ENCODE measurements at places on chromosomes 4 and X. TPM values are rescaled to one million over a fixed set of nuclear protein-coding genes. Genes with fewer than 3 reads are reported as not detected.

DNA sequence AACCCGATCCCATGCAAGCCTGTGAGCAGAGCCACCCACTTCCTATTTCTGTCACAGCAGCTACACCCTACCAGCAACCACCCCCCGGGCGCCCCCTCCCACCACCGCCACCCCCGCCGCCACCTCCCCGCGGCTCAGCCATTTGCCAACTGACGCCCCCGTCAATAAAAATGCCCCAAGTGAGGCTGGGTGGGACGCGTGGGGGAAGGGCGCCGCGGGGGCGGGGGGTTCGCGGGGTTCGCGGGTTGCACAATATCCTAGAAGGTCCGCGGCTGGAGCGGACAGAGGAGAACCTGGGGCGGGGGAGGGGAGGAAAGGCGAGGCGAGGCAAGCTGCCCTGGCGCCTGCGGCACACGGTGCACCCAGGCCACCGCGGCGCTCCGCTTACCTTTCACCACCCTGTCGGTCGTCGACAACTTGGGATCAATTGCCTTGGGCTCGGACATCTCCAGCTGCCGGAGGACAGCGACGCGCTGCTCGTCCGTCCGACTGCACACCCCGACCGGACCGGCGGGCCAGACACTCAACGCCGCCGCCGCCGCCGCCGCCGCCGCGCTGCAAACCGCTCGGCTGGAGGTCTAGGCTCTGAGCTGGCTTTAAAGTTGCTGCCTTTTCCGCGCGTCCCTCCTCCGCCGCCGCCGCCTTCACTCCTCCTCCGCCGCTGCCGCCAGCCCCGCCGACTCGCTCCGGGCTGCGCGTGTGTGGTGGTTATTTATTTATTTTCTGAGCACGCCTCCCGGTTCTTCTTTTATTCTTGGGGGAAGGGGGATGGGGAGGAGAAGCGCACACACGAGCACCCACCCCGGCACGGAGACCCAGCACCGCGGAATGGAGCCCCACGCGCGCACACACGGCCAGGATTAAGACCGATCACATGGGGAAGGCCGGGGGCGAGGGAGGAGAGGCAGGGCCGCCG lies 717 bp downstream of the PPP3CA start:
- DNase-seq, result peak; percentile 60

- no peak for DNase-seq
These were observed 6.5 kb upstream of the STBD1 start for GRCh38 chr4:76300012-76300411.

The ERAS gene
- total RNA-seq, result 0.31 TPM

The MND1 gene
- 27.9 TPM for total RNA-seq

DNA sequence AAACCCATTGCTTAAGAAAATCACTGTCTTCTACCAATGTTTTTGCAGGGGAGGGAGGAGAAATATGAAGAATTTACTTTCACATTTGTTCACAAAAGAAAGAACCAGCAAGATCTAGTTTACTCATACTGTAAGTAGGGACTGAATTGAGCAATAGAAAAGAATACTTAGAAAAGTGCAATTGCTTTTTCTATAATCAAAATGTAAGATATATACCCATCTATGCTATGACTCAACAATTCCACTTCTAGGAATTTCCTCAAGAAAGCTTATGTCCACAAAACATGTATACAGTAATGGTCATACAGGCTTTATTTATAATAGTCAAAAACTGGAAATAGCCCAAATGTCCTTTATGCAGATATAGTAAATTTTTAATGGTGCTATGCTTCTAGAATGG lies 196.4 kb downstream of the LRBA start:
- no peak for DNase-seq

The ITGB1BP2 gene
- 7.8 TPM for total RNA-seq

GRCh38 chr4:99157478-99157935 lies 13.4 kb upstream of the ADH4 start:
- no peak for DNase-seq

GRCh38 chr4:37450911-37451310 lies 206.4 kb downstream of the NWD2 start:
- no peak for DNase-seq

DNA sequence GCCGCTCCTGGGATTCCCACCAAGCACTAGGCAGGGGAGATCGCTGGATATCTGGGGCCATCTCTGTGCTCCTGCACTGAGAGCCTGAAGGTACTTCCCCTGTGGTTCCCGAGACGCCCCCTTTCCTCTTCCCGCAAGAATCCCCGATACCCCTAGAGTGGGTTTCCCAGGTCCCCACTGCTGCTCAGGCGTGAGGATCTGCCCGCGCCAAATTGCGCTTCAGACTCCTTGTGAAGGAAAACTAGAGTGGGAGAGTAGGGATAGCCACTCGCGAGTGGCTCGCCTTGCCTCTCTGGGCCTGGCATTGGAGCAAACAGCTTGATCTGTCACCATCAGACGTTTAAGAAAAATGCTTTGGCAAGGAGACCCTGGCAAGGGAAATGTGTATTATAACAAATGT lies 1.5 kb downstream of the IL1RAPL2 start:
- DNase-seq, result no peak

The AVPR2 gene
- total RNA-seq, result not detected

DNA sequence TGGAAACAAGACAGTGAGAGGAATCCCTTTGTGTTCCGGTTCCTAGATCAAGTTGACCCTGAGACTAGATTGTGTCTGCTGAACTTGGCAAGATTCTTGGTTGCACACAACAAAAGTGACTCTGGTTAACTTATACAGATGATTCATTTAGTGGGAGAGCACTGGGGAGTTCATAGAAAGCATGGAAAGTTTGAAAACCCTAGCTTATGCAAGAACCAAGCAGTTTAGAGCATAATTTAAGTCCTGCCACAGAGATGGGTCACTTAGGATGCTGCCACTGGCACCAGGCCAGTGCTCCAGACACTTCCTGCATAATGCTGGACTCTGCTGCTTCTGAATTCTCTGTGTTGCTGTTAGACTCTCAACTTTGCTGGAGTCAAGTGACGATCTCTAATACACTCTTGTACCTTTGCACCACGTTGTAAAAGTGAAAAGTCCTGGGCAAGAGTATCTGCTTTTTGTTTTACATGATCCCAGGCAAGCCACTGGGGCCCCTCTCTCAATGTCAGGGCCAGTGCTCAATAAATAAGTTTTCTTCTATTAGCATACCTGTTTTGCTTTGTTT lies 12.7 kb upstream of the DCUN1D4 start:
- DNase-seq, result no peak

DNA sequence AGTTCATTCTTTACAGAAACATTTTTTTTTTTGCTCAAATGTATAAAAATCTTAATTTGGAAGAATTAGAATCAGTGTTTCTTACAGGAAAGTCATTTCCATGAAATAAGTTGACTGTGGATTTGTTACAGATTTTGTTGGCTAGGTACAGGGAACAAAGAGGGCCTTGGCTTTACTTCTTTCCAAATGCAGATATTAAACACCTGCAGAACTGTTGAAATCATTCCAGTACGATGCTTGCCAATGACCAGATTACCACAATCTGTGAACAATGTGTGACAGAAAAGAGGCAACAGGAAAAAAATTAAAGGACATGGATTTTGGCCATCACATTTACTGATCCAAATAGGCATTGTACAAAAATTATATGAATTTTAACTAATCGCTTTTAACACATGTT lies 70.8 kb downstream of the ANXA10 start:
- DNase-seq, result no peak

GRCh38 chrX:99603091-99603814 lies 806.8 kb downstream of the PCDH19 start:
- no peak for DNase-seq

- no peak for DNase-seq
These were observed 345.1 kb upstream of the SMIM31 start for GRCh38 chr4:164408831-164409230.

DNA sequence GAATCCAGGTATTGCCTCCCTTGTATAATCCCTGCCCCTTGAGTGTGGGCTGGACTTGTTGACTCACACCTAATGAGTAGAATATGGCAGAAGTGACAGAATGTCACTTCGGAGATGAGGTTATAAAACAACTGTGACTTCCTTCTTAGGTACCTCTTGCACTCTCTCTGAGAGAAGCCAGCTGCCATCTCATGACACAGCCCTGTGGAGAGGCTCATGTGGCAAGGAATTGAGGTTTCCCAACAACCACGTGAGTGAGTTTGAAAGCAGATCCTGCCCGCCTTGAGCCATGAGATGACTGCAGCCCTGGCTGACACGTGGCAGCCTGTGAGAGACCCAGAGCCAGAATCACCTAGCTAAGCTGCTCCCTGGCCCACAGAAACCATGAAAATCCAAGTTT lies 13.5 kb downstream of the ASB11 start:
- DNase-seq, result peak; percentile 2

GRCh38 chr4:112951362-112952312 lies 97.8 kb upstream of the ANK2 start:
- no peak for DNase-seq

The TLR8 gene
- not detected for total RNA-seq

GRCh38 chr4:129218360-129218759 lies 122.4 kb downstream of the C4orf33 start:
- DNase-seq, result no peak

- peak; percentile 89 for DNase-seq
These were observed 21.6 kb downstream of the FABP2 start for GRCh38 chr4:119300101-119300978.

The COL4A6 gene
- total RNA-seq, result not detected

- DNase-seq, result no peak
These were observed 294.3 kb downstream of the FSTL5 start for GRCh38 chr4:161869511-161869910.

The DDX60 gene
- 25.6 TPM for total RNA-seq

- DNase-seq, result no peak
These were observed 137.6 kb downstream of the CPZ start for GRCh38 chr4:8730159-8730558.

- no peak for DNase-seq
These were observed 55.7 kb downstream of the LINC00632 start for GRCh38 chrX:140765043-140765784.

DNA sequence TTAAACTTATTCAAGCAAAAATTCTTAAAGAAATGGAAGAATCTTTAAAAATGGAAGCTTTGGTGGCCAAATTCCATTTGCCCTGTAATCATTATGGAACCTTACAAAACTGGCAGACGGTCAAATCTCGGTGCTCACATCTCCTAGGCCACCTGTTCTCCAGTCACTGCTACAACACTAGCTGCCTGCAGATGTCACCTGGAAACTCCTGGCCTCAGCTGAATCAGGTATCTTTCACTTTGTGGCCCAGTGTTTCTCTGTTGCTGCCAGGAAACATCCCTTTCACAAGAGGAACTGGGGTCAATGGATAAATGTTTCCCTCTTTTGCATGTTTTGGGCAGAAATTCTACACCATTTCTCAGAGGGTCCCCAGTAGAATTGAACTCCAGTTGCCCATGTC lies 4.2 kb upstream of the CXCL3 start:
- DNase-seq, result no peak

- no peak for DNase-seq
These were observed 56.9 kb downstream of the SERTM2 start for GRCh38 chrX:111568354-111568753.

The POU3F4 gene
- total RNA-seq, result not detected

The MAGEA9 gene
- total RNA-seq, result not detected

DNA sequence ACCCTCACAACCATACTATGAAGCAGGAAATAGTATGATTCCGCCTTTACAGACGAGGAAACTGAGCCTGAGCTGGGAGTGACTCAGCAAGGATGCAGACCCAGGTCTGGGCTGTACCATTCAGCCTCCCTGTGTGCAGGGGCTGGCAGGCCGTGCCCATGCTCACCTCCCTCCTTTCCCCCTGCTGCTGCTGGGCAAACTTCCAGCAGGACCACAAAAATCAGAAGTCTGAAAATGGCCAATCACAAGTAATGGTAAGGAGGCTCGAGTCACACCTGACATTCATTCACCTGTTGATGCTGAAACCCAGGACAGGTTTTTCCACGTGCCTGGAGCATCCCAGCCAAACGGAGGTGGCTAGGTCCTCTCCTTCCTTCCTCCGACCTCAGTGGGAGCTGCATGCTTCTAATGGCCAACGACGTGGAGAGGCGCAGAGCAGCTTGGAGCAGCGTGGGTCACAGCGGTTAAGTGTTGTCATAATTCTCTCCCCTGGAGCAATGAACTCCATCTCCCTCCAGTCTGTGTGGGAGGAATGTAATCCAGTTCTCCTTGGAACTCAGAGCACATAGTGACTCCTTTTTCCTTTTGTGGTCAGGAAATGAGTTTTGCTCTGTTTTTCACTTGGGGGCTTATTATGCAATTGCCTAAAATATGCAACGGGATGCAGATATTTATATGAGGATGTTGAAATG lies 371.7 kb downstream of the BCOR start:
- no peak for DNase-seq

- no peak for DNase-seq
These were observed 25.3 kb downstream of the APBB2 start for GRCh38 chr4:41189076-41189475.

- no peak for DNase-seq
These were observed 745.8 kb upstream of the GALNTL6 start for GRCh38 chr4:171067422-171067821.

DNA sequence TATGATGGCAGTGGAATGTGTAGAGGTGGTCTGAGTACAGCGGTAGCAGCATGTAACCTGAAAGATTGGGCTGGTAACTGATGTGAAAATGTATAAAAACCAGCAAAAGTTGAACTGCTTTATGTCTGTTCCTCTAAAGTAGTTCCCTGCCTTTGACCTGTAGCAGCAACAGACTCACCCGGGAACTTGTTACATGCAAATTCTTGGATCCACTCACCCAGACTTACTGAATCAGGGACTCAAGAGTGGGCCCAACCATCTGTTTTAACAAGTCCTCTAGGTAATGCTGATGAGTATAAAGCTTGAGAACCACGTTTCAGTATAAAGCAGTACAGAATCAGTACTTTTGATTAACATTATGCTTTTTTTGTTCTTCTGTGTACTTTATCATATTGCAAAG lies 84.7 kb downstream of the RAP1GDS1 start:
- no peak for DNase-seq

GRCh38 chr4:75724867-75725724 lies 719 bp downstream of the USO1 start:
- peak; percentile 60 for DNase-seq

DNA sequence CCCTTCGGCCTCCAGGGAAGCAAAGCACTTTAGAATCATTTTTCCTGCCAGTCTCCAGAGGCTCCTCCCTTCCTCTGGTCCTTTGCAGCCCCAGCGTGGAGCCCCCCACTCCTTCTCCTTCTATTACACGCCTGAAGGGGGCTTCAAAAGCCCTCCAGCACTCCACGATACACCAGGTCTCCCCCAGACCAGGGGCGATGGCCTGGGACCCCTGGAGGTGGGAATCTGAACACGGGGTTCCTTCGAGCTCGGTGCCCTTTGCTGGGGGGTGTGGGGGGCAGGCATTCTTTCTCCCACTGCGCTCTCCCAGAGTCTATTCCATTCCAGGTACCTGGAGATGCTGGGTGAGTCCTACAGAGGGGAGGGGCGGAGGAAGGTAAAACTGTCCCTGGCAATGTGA lies 97.6 kb downstream of the HMX1 start:
- no peak for DNase-seq

The CCNB3 gene
- 0.71 TPM for total RNA-seq

GRCh38 chrX:107716816-107717700 lies 58.5 kb downstream of the TSC22D3 start:
- peak; percentile 80 for DNase-seq

- DNase-seq, result no peak
These were observed 33.9 kb downstream of the FBXW7 start for GRCh38 chr4:152501846-152502536.

The CTAG1A gene
- total RNA-seq, result not detected

The PRKG2 gene
- total RNA-seq, result 0.25 TPM

All from activated naive CD4-positive, alpha-beta T cell treated with anti-CD3 and anti-CD28 coated beads, Interleukin-2, amount 50 U/mL, for 72 hours (primary cell).